Activated T-cell treated with anti-CD3 and anti-CD28 coated beads, Interleukin-2, amount 50 U/mL, for 72 hours (primary cell): ENCODE measurements at places on chromosomes 7 and 10. TPM values are rescaled to one million over a fixed set of nuclear protein-coding genes. Genes with fewer than 3 reads are reported as not detected.

GRCh38 chr10:124324451-124324850 is 94.3 kb downstream of the OAT start:
- no peaks in the 10 kb centered on the region for H3K36me3 ChIP-seq
- no peak overlapping the region for H3K27ac ChIP-seq
- DNase-seq = no peak
- H3K4me1 ChIP-seq = no peaks in the 10 kb centered on the region
- H3K4me3 ChIP-seq = no peak overlapping the region
- peaks cover 8% of the 10 kb centered on the region for H3K27me3 ChIP-seq

The NEUROD6 gene
- not detected for total RNA-seq

- no peak overlapping the region for H3K27ac ChIP-seq
- H3K27me3 ChIP-seq = no peaks in the 10 kb centered on the region
- H3K4me3 ChIP-seq = no peak overlapping the region
- no peak for DNase-seq
- peaks cover 4% of the 10 kb centered on the region for H3K36me3 ChIP-seq
These were observed 90.9 kb downstream of the UPF2 start for GRCh38 chr10:11951695-11952094.

The WDR86 gene
- total RNA-seq = 1.0 TPM

The PTPN20 gene
- total RNA-seq = 0.99 TPM
